Nasal cavity respiratory epithelium epithelial cell of viscerocranial mucosa (primary cell): ENCODE measurements at places on chromosomes 6 and 20. TPM values are rescaled to one million over a fixed set of nuclear protein-coding genes. Genes with fewer than 3 reads are reported as not detected.

The FUCA2 gene
- 26.3 and 28.3 TPM in 2 replicates for total RNA-seq

The MDFI gene
- total RNA-seq: 67.1 and 69.4 TPM in 2 replicates

The RIPPLY2 gene
- total RNA-seq: 0.64 TPM in 1 of 2 replicates, not detected in the other

The FKBP5 gene
- total RNA-seq: 35.2 and 131 TPM in 2 replicates

The BPI gene
- not detected in 2 replicates for total RNA-seq
